Esophagus muscularis mucosa (tissue), 4 donors: ENCODE measurements at places on chromosomes 4 and X. TPM values are rescaled to one million over a fixed set of nuclear protein-coding genes. Genes with fewer than 3 reads are reported as not detected.

The GPR119 gene
- total RNA-seq, result not detected

The PABPC5 gene
- 3.8 TPM for total RNA-seq

The DCTD gene
- 52.4 TPM for total RNA-seq

The SH3D19 gene
- 170 TPM for total RNA-seq

The STK32B gene
- 3.5 TPM for total RNA-seq

The FAM9C gene
- total RNA-seq, result not detected

The HGFAC gene
- not detected for total RNA-seq

The ZIC3 gene
- not detected for total RNA-seq

The TEX13D gene
- 0.32 TPM for total RNA-seq

The TMPRSS11E gene
- total RNA-seq, result not detected

The CPLX1 gene
- 1.3 TPM for total RNA-seq

The SPANXN3 gene
- total RNA-seq, result not detected

The GAGE2A gene
- not detected for total RNA-seq

The TSPAN5 gene
- 12.9 TPM for total RNA-seq

The SSX7 gene
- total RNA-seq, result not detected

The RAB9B gene
- total RNA-seq, result 10.6 TPM
